ENCODE measurements at places on chromosomes 4 and X. TPM values are rescaled to one million over a fixed set of nuclear protein-coding genes. Genes with fewer than 3 reads are reported as not detected.

DNA sequence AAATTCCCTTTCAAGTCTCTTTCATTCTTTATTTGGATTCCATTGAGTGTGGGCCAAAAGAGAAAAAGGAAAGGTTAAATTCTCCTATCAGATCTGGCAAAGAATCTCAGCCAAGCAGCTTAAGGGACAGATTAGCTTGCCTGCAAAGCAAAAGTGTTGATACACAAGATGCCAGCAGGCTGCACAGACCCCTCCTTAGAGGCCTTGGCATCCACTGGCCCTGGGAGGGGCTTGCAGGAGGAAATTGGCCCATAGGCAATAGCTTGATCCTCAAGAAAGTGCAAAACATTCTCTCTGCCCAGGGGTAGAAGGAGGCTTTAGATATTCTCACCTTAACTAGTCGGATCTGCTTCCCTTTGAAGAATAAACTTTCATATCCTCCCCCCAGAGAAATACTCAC is 300.4 kb upstream of the CPEB2 start:
- no peak overlapping the region for H3K4me3 ChIP-seq
- no peaks in the 10 kb centered on the region for H3K4me1 ChIP-seq
- no peaks in the 10 kb centered on the region for H3K36me3 ChIP-seq
- H3K27ac ChIP-seq, result no peak overlapping the region
- H3K27me3 ChIP-seq, result no peaks in the 10 kb centered on the region

- no peak overlapping the region for H3K4me3 ChIP-seq
- no peak overlapping the region for H3K27ac ChIP-seq
- H3K4me1 ChIP-seq, result no peaks in the 10 kb centered on the region
These were observed 4.1 kb upstream of the ARSF start for GRCh38 chrX:3037218-3037617.

- no peaks in the 10 kb centered on the region for H3K4me1 ChIP-seq
- H3K4me3 ChIP-seq, result no peak overlapping the region
- H3K36me3 ChIP-seq, result no peaks in the 10 kb centered on the region
- no peak overlapping the region for H3K27ac ChIP-seq
- DNase-seq, result no peak
- H3K27me3 ChIP-seq, result peaks cover 2% of the 10 kb centered on the region
These were observed 348.4 kb downstream of the FBXO8 start for GRCh38 chr4:173934933-173935620.

Gene AMBN
- total RNA-seq, result not detected

DNA sequence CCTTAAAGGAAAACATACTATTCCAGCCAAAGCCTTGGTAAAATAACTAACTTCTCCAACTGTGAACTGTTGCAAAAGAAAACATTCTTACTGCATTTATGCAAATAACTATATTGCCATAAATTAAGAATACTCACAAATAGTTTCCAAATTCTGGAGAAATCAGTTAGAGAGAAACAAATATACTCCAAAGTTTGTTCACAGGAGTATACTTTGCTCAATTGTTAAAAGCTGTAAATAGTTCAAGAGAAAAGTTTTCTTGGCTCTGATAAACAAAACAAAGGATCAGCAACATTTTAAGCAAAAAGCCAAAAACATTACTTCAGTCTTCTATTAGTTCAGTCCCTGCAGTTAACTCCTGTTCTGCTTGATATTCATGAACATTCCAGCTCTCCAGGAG is 83.0 kb downstream of the EIF4E start:
- no peak for DNase-seq
- H3K4me3 ChIP-seq, result no peak overlapping the region
- 0 out of 2 replicates have a peak, but pooled peaks cover 5% of the 10 kb centered on the region for H3K36me3 ChIP-seq
- peaks cover 1% of the 10 kb centered on the region for H3K4me1 ChIP-seq
- no peak overlapping the region for H3K27ac ChIP-seq

- DNase-seq, result no peak
- H3K36me3 ChIP-seq, result no peaks in the 10 kb centered on the region
- H3K4me3 ChIP-seq, result no peak overlapping the region
- H3K4me1 ChIP-seq, result no peaks in the 10 kb centered on the region
These were observed 103.5 kb upstream of the BOD1L1 start for GRCh38 chr4:13731019-13731418.

DNA sequence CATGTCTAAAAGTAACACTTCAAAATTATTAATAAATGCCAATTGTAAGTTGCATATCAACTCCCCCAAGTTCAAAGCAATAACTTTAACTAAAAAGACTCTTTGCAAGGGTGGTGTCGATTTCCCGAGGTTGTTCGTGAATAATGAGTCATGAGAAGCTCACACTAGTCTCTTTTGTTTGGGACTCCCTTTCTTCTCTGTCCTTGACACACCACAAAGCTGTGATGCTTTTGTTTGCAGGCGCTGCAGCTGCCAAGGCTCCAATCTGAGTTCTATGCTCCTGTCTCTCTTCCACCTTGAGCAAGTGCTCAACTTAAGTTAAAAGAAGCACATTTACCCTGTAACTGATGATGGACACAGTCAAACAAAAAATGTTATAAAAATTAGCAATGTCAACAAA is 65.9 kb downstream of the FAT1 start:
- peak overlapping the region; percentile 32 for H3K27ac ChIP-seq
- H3K4me1 ChIP-seq, result peaks cover 33% of the 10 kb centered on the region
- DNase-seq, result no peak
- H3K36me3 ChIP-seq, result peaks cover 58% of the 10 kb centered on the region

Gene GLRA3
- total RNA-seq, result not detected

DNA sequence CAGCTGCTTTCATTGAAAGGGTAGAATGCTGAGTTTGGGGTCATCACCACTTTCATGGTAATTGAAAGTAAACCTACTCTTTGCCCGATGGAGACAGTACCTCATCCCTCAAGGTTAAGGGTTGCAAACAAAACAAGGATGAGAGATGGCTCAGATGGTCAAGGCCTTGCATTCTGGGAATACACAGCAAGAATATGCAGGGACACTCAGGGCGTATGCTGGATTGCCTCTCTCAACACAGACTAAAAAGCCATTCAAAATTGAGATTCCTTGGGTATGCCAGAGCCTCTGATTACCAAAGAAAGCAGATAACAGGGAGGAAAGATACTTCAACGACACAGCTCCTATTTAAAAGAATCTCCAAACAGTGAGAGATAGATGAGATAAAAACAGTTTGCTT is 310.4 kb downstream of the ARAP2 start:
- no peak overlapping the region for H3K27ac ChIP-seq
- no peaks in the 10 kb centered on the region for H3K27me3 ChIP-seq
- no peaks in the 10 kb centered on the region for H3K36me3 ChIP-seq

DNA sequence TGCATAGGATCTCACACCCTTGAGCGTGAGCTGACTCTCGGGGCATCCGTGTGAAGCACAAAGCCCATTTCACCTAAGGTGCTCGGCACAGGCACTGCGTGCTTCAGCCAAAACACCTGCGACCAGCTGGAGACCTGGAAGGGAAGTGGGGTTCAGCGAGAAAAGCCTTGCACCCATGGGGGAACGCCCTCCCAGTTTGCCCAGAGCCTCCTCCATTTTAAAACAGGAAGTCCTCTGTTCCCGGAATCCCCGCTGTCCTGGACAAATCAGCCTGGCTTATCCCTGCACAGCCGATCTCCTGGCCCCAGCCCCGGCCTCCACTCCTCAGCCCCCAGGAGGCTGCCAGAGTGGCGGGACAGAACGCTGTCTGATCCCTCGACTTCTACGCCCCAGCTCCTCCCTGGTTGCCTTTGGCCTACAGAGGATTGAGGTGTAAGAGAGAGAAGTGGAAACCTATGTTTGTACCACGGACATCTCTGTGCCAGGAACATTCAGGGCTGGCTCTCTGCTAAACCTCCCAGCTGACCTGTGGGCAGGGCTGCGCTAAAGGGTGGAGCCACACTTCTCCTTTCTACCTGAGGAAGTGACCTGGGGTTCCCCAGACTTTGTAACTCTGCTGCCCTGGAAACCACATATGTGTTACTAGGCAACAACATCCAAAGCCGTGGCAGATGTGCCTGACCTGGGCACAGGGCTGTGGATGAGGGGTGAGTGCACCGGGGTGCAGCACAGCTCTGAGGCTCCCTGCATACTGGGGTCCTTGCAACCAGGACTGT is 3.8 kb upstream of the C4orf50 start:
- H3K4me3 ChIP-seq, result no peak overlapping the region
- H3K36me3 ChIP-seq, result peaks cover 6% of the 10 kb centered on the region
- DNase-seq, result no peak
- H3K27me3 ChIP-seq, result no peaks in the 10 kb centered on the region

DNA sequence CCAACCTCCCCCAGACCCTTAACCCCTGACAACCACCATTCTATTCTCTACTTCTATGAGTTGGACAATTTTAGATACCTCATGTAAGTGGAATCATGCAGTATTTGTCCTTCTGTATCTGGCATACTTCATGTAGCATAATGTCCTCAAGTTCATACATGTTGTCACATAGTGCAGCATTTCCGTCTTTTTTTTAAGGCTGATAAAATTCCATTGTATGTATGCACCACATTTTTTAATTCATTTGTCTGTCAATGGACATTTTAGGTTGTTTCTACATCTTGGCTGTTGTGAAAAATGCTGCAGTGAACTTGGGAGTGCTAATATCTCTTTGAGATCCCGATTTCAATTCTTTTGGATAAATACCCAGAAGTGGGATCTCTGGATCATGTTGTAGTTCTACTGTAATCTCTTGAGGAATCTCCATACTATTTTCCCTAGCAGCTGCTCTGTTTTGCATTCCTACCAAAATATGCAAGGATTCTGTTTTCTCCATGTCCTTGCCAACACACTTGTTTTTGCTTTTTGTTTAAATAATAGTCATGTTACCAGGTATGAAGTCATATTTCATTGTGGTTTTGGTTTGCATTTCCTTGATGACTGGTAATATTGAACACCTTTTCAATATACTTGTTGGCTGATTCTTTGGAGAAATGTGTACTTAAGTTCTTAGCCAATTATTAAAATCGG is 48.8 kb upstream of the ADAD1 start:
- no peak overlapping the region for H3K4me3 ChIP-seq
- peak overlapping the region; percentile 76 for H3K27ac ChIP-seq
- H3K36me3 ChIP-seq, result peaks cover 7% of the 10 kb centered on the region

- no peak overlapping the region for H3K27ac ChIP-seq
- H3K27me3 ChIP-seq, result peaks cover 8% of the 10 kb centered on the region
- no peaks in the 10 kb centered on the region for H3K4me1 ChIP-seq
- no peak overlapping the region for H3K4me3 ChIP-seq
These were observed 35.6 kb downstream of the FRMPD3 start for GRCh38 chrX:107485013-107485412.
